Activated T-cell treated with anti-CD3 and anti-CD28 coated beads, Interleukin-2, amount 50 U/mL, for 72 hours (primary cell): ENCODE measurements at places on chromosomes 1 and 21.

DNA sequence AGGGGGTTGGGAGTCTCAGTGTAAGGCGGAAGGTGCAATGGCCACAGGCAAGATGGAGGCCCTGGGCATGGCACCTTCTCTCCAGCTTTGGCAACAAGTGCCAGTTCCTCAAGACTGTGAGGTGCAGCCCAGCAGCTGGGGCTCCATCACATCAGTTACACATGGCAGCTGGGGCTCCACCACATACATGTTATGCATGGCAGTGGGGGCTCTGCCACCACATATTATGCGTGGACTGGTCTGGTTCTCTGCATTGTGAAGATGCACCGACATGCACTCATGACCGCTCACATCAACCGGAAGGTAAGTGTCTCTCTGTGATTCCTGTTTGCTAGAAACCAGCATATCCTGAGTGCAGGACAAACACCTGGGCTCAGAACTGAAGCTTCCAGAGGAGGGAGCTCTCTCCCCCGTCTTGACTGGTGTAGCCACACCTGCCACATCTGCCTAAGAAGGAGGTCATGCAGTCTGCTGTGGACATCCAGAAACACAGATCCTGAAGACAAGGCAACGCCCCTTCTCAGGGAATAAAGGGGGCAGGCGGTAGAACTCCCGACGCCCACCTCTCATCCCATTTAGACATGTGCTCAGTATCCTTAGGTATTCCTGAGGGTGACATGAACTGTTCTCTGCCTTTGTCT is 104.1 kb upstream of the TMPRSS2 start:
- DNase-seq = peak; percentile 15

- no peak for DNase-seq
Observed at GRCh38 chr1:180291004-180291403, 60.9 kb downstream of the LHX4 start.

GRCh38 chr1:47351305-47351704 is 17.7 kb downstream of the CMPK1 start:
- no peak for DNase-seq

DNA sequence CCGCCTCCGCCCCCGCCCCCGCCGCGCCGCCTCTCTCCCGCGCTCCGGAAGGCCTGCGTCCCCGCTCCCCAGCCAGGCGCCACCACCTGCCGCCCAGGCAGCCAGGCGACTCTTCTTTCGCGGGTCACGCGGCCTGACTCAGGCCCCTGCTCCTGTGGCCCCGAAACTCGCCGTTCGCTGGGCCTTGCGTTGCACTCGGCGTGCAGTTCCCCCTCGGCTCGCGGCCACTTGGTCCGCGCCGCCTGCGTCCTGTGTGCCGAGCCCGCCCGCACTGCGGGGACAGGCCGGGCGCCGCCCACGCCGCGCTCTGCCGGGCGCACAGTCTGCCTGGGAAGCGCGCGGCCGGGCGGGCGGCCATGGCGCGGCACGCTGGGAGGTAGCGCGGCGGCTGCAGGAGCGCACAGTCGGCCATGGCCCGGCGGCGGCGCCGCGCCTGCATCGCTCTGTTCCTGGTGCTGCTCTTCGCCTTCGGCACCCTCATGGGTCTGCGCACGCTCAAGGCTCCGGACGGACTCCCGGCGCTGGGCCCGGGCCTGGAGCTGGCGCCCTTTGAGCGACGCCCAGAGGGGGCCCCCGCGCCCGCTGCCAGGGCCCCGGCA is at the start of gene MANEAL:
Gene MANEAL (plus strand): TSS at position 75 of the 599 bp plus-strand sequence. CDS start 336 bp downstream, at position 411.
- peak; percentile 52 for DNase-seq

DNA sequence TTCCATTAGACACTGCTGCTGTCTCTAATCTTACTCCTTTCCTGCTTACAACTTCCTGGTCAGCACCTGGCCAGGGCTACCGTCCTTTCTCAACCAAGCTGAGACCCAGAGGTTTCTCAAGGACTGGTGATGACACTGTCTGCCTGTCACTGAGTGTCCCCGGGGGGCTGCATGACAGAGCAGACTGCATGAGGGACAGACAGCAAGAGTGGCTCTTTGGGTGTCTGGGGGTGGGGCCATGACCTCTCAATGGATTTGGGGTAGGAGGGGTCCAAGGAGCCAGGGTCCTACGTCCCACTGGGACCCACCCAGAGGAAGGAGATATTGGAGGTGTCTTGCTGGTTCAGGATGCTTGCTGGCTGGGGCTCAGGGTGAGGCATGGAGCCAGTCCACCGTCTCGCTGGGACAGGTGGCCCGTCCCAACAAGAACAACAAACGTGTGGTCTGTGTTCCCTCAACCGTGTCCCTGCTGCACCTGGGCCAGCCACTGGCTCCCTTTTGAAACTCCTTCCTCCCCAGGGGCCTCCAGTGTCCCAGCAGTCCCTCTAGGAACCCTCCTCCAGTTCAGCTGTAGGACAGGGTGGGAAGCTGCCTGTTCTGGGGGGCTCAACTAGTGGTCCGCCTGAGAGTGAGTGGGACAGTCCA is 344.6 kb upstream of the AJAP1 start:
- DNase-seq = no peak

GRCh38 chr21:37865156-37865555 is 51.1 kb downstream of the KCNJ6 start:
- no peak for DNase-seq

GRCh38 chr1:59738591-59739015 is 76.1 kb upstream of the HOOK1 start:
- no peak for DNase-seq

DNA sequence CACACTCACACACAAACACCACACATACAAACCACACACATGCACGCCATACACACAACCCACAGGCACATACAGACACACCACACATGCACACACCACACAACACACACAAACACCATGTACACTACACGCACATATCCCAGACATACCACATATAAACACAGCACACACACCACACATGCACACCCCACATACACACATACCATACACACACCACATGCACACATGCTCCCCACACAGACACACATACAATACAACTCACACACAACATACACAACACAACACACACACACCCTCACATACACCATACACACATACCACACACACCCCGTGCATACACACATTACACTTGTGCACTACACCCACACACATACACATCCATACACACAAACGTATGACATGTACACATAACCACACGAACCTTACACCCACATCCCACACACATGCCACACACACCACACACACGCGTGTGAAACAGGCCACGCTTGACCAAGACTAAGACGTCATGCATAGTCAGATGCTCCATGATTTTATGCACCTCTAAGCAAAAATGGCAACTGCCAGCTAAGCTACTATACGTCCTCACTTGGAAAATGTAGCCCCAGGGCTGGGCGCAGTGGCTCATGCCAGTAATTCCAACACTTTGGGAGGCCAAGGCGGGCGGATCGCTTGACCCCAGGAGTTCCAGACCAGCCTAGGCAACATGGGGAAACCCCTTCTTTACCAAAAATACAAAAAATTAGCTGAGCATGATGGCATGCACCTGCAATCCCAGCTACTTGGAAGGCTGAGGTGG is 77.4 kb upstream of the TMPRSS2 start:
- no peak for DNase-seq

DNA sequence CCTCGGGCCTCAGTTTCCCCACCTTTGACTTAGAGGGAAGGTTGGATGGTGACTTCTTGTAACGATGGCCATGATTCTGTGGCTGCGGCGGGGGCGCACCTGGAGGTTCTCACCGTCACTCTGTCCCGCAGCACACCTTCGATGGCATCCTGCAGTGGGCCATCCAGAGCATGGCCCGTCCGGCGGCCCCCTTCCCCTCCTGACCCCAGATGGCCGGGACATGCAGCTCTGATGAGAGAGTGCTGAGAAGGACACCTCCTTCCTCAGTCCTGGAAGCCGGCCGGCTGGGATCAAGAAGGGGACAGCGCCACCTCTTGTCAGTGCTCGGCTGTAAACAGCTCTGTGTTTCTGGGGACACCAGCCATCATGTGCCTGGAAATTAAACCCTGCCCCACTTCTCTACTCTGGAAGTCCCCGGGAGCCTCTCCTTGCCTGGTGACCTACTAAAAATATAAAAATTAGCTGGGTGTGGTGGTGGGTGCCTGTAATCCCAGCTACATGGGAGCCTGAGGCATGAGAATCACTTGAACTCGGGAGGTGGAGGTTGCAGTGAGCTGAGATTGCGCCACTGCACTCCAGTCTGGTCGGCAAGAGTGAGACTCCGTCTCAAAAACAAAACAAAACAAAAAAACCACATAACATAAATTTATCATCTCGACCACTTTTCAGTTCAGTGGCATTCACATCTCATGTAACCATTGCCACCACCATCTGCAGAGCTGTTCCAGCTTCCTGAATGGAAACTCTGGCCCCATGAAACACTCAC is 2.1 kb upstream of the PFKL start:
- peak; percentile 73 for DNase-seq

DNA sequence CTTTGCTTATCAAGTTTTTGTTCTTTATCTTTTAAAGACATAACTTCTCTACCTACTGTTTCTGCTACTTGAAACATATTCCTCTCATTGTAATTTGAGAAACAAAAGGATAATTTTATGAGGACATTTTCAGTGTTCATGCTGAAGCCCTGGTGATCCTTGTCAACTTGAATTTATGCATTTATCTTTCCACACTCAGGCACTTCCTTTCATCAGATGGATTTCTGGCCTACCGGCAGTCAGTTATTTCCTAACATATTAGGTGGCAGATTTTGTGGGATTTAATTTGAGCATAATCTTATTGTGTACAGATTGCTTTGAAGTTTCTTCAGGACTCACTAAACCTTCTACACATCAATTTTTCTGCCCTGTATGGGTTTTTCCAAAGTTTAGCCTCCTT is 75.0 kb downstream of the RGL1 start:
- DNase-seq = no peak

GRCh38 chr1:27655151-27655937 is 16.6 kb downstream of the IFI6 start:
- DNase-seq = no peak

DNA sequence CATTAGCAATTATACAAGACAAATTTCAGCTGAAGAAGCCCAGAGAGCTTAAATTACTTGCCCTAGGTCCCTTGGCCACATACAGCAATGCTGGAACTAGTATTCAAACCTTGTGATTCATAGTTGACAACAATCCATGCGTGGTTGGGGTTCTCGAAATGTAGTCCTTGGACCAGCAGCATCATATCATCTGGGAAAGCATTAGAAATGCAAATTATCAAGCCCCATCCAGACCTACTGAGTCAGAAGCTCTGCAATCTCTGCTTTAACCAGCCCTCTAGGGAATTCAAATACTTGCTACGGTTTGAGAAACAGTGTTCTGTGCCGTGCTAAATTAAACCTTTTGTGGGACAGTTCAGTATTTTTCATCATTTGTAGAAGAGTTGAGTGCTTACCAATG is 65.1 kb downstream of the CLIC6 start:
- DNase-seq = no peak

DNA sequence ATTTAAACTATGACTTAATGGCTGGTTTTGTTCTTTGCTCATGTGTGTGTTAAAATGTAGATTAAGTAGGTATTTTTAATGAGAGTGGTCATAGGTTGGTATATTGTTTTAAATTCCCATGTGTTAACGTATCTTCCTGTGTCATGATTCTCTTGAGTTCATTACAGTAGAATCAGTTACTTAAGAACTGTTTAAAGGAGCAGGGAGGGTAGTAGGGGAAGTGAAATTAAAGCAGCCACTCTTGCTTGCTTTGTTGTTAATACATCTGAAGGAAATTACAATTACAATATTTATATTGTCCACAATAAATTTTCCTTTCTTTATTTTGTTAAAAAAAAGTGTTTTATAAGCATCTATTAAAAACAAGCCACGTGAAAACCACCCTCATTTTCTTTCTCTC is 119.2 kb upstream of the KIAA1614 start:
- no peak for DNase-seq

DNA sequence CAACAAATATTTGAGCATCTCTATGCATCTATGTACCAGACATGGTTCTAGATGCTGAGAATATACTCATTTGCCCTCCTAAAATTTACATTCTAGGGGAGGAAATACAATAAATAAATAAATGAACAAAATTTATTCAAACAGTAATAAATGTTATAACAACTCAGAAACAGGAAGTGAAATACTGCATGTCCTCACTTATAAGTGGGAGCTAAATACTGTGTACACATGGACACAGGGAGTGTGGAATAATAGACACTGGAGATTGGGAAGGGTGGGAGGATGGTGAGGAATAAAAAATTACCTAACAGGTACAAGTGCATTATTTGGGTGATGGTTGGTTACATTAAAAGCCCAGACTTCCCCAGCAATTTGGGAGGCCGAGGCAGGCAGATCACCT is 4.3 kb downstream of the COA7 start:
- no peak for DNase-seq

DNA sequence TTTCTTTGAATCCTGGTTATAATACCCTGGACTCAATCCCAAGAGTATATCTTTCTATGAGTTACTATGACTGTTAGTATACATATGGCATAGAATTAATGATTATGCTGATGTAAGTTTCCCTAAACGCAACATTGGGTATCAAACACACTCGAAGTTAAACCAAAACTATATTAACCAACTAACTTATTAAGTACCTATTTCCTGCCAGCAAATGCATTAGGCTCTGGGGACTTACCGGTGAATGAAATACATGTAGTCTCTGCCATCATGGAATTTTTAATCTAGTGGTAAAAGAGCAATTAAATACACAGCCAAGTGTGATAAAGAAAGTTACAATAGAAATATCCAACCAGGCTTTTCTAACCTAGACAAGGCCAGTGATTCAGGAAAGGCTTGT is 193.6 kb upstream of the ADGRL2 start:
- DNase-seq = no peak

- no peak for DNase-seq
Observed at GRCh38 chr21:16587141-16587581, 857.4 kb downstream of the USP25 start.

- DNase-seq = no peak
Observed at GRCh38 chr1:20403423-20404145, 82.4 kb downstream of the CAMK2N1 start.

- no peak for DNase-seq
Observed at GRCh38 chr1:47569681-47570470, 132.0 kb downstream of the FOXD2 start.

DNA sequence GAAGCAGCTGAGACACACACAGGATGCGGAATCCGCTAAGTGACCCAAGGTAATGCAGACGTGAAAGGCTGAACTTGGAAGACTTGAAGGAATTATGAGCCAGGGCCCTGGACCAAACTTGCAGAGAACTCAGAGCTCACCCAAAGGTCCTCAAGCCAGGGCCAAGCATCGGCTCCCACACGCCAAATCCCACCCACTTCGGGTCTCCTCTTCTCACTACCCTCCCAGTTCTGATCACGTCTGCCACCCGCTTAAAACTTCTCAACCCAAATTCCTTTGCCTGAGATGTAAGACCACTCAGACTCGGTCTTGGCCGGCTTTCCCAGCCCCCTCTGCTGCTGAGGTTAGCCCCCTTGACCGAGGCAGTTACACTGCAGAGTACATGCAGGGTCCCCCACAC is 130.1 kb downstream of the PSMG1 start:
- DNase-seq = no peak

GRCh38 chr1:185789501-185790193 is 55.5 kb downstream of the HMCN1 start:
- DNase-seq = no peak
